Astrocyte of the cerebellum (primary cell): ENCODE measurements at places on chromosomes 11 and 22.

- no peak for DNase-seq
Observed at GRCh38 chr22:47567126-47568090, 805.0 kb downstream of the TBC1D22A start.

GRCh38 chr11:77171885-77172665 is 44.0 kb downstream of the MYO7A start:
- DNase-seq, result no peak

DNA sequence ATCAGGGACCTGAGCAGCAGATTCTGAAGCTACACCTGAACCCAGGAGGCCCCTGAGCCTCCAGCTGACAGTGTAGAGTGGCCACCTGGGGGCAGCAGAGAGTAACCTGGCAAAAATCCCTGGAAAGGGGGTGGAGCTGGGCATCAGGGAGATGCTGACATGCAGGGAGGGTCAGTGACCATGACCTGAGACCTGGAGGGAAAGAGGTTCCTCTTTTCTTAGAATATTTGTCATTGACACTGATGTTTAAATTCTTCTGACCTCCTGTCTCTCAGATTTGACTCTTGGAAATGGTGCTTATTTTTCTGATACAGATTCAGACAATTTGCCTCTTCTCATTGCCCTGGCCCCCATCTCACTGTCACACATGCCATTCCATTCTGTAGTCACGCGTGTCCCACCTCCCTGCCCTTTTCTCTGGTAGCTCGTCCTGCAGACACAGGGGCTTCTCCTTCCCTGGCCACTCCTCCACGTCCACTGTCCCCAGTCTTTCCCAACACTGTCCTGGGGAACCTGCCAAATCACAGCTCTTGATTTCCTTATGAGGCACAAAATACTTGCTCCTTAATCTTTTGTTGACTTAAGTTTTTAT is 117.2 kb upstream of the IGLL5 start:
- DNase-seq, result no peak

DNA sequence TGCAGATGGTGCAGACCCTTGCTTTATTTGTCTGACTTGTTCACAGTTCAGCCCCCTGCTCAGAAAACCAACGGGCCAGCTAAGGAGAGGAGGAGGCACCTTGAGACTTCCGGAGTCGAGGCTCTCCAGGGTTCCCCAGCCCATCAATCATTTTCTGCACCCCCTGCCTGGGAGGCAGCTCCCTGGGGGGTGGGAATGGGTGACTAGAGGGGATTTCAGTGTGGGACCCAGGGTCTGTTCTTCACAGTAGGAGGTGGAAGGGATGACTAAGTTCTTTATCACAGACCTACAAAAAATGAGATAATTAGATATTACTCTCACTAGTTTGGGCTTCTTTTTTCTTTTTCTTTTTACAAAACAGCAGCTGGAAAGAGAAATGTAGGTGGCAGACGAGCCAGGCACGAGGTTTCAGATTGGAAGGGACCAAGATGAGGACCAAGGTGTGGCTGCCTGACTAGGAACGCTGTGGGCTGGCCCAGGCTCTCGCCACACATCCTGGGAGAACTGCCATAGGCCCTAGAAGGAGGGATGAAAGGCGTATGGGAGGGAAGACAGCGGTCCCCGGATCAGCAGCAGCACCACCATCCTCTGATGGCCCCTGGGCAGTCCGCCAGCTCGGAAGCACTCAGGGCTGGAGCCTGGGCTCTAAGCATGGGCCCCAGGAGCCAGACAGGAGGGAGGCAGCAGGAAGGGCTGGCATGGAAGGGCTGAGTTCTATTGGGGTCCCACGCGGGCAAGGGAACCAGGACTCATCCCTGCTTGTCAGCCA is 14.2 kb downstream of the TXN2 start:
- DNase-seq, result peak; percentile 71

DNA sequence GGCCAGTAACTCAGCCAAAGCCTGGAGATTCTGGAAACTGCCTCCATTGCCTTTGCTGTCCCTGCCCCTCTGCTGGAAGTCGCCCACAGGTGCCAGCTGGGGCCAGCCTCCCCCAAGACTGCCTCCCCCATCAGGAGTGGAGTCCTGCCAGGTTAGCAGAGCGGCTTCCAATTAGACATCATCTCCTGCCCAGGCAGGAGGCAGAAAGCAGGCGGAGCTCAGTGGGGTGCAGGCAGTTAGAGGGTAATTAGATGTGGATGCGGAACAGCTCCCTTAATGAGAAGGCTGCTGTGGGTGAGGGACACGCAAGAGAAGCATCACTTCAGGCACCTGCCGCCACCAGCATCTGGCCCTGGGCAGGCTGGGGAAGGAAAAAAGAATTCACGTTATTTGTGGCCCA is 90.9 kb upstream of the TP53I11 start:
- DNase-seq, result no peak

DNA sequence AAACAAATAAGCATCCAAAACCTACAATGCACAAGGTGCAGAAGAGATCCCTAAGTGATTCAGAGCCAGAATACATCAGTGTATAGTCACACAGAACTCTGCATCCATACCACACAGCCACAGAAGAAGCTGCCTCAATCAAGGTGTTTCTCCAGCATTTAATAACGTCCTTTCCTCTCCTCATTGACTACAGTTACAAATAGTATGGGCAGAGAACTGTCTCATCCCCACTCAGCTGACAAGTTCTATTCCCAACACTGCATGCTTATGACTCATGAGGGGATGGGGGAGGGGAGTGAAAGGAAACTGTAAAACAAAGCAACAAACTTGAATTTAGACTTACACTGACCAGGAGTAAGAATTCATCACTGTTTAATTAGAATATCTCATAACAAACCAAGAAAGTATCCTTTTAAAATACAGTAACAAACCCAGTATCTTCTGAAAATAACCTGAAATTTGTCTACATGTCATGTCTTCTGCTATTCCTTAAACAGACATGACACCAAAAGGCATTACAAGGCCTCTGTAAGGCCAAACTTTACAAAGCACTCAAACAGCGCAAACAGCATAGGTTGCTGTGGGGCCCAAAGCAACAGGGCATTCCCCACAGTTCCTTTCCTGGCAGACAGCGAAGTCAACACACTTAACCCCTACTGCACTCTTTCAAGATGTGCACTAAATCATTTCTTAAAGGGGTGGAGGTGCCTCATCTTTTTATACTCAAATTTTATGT is 29.3 kb downstream of the CELF1 start:
- DNase-seq, result peak; percentile 54

- no peak for DNase-seq
Observed at GRCh38 chr11:113059548-113059947, 98.3 kb downstream of the NCAM1 start.

GRCh38 chr11:46240861-46241260 is 36.6 kb upstream of the CREB3L1 start:
- DNase-seq, result no peak

- DNase-seq, result no peak
Observed at GRCh38 chr11:123474994-123475393, 44.9 kb downstream of the GRAMD1B start.
